ENCODE measurements at places on chromosomes 2 and 18.
A peak's percentile ranks its signal among the peaks of the same experiment; 100 is the strongest.

DNA sequence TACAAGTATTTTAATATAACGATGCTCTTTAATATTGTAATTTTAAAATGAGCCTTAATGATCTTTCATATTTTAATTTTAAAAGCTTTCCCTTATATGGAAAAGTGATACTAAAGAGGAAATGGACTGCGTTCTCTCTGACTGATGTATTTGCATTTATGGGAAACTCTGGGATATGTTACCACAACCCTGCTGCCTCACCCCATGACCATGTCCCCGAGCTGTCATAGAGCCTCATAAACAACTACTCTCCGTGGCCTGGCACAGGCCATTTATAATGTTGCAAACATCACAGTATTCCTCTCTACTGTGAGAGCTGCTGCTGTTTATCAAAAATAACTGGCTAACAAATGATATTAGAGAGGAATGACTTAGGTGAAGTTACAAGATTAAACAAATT lies 75.8 kb upstream of the SEC11C start:
- DNase-seq, result no peak

DNA sequence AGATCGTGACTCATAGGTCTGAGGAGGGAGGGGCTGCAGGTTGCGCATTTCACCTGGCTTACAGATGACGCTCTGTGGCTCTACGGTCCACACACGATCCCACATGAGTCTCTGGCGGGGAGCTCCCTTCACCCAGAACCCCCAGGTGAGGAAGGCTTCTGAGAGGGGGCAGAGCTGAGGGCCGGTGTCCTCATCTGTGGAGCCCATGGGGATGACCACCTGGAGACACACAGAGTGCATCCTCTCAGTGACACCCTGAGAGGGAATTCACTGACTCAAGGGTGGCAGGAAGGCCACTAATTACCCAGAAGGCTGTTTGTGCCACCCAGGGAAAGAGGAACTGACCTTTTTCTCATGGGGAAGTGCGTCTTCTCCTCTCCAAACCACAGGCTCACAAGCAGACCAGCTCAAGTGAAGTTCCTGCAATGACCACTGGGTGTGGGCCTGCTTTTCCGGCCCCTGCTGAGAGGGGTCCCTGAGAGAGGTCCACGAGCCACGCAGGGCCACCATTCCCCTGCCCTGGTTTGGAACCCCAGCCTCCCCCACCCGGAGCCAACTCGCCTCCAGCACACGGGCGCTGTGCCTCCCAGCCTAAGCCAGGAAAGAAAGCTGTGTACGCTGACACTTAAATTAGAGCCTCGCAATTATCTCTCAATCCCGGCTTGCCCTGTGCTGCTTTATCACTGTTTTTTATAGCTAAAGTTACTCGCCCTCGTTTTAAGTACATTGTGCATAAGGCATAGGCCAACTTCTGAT lies 114.1 kb downstream of the BCL11A start:
- DNase-seq, result no peak

DNA sequence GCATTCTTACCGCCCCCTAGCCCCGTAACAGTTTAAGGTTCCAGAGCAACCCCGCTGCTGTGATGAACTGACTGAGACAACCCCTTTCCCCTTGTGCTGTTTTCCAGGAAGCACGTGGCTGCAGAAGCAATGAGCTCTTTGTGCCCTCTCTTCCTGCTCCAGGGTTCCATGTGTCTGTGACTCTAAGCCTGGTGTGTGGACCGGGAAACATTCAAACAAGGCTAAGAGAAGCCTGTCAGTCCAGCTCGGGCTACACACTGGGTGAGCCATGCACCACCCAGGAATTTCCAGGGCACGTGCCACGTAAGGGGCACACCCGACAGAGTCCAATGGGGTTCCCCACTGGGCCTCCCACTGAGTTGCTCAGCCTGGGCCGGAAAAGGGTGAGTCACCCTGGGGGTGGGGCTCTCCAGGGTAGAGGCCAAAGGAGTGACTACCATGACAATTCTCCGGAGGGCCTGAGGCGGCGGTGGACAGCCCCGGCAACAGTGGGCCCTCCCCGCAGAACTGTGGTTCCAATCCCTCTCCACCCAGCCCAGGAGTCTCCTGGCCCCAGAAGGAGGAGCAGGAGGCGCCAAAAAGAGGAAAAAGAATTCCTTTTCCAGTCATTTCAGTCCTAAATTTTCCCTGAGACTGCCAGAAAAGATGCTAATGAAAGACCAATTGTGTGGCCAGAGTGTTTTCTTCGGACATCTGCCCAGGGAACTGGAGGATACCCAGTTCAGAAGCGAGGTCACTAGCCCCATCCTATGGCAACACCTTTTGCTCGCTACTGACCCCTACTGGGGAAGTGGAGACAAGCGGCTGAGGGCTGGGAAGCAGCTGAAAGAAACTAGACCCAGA lies 157.8 kb upstream of the SLC1A4 start:
- peak; percentile 74 for DNase-seq

DNA sequence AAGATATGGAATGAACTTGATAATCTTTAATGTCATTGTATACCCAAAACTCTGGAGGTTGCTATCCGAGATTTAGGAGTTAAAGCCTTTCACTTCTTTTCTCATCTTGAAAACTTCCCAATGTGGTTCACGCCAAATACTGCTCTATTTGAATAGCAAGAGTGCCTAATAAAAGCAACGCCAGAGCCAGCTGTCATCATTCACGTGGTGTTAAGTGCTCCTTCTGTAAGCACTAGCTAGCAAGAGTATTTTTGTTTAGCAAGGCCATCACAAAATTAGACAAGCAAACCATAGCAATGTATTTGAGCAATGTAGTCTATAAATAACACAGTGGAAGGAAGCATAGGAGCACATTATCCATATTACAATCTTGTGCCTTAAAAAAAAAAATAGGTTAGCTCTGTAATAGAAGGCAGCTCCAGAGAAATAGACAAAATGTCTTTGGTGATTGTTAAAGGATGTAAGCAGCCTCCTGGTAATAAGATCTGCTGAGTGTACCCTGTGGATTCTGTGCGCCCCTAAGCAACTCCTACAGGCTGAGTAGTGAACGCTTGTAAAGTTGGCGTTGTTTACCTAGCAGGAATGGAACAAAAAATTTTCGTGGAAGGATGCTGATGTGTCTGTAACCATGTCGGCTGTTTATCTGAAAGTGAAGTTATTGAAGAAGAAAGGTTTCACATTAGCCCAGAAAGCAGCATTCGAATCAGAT lies 518.0 kb downstream of the CNTNAP5 start:
- DNase-seq, result no peak

GRCh38 chr2:175742367-175742766 lies 259.7 kb downstream of the LNPK start:
- DNase-seq, result no peak

GRCh38 chr2:110867078-110867477 lies 134.7 kb downstream of the ACOXL start:
- DNase-seq, result no peak

GRCh38 chr2:155690785-155691184 lies 641.7 kb downstream of the NR4A2 start:
- no peak for DNase-seq

- no peak for DNase-seq
Measured at GRCh38 chr2:45045706-45046105, 36.5 kb upstream of the SIX2 start.

- no peak for DNase-seq
Measured at GRCh38 chr2:209977386-209978239, 24.8 kb upstream of the RPE start.

GRCh38 chr2:199430214-199430613 lies 27.5 kb downstream of the SATB2 start:
- no peak for DNase-seq

Data from stimulated activated CD8-positive, alpha-beta memory T cell treated with anti-CD3 and anti-CD28 coated beads, Interleukin-7, amount 100 ng/mL, for 1 hour (primary cell).